ENCODE measurements at places on chromosomes 5 and 9.

- no peak for DNase-seq
Measured at GRCh38 chr5:62460578-62460983, 48.0 kb downstream of the IPO11 start.

GRCh38 chr5:56356121-56356835, 123.1 kb upstream of the ANKRD55 start:
- DNase-seq, result no peak

- DNase-seq, result no peak
Measured at GRCh38 chr5:91229031-91229727, 153.9 kb downstream of the ARRDC3 start.

DNA sequence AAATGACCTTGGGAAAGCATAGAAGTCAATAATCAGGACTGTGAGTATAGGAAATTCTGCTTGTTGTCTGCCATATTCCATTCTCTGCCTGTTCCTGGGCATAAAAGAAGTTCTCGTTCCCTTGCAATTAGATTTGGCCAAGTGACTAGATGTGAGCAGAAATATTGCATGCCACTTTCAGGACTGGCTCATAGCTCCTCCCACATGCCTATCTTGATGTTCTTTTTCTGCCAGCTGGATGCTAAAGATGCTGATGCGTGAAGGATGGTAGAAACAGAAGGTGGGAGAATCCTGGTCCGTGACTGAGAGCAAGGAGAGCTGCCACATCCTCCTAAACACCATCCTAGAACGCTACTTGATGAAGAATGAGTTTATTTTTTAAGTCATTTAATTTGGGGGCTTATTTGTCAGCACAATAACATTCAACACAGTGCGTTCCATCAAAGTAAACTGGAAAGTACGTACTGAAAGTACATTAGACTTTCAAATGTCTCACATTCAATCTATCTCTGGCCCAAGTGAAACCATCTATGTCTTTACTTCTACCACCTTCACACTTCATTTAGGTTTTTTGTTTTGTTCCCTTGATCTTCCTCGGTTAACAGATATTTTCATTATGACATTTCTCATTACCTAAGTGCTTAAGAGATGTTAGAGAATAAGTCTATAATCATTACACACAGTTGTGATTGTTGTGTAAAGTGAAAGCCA, 648.5 kb downstream of the RAB3C start:
- no peak for DNase-seq

GRCh38 chr9:38178237-38178636, 109.2 kb upstream of the SHB start:
- no peak for DNase-seq

- DNase-seq, result no peak
Measured at GRCh38 chr5:139283252-139284166, 10.0 kb upstream of the MATR3 start.

DNA sequence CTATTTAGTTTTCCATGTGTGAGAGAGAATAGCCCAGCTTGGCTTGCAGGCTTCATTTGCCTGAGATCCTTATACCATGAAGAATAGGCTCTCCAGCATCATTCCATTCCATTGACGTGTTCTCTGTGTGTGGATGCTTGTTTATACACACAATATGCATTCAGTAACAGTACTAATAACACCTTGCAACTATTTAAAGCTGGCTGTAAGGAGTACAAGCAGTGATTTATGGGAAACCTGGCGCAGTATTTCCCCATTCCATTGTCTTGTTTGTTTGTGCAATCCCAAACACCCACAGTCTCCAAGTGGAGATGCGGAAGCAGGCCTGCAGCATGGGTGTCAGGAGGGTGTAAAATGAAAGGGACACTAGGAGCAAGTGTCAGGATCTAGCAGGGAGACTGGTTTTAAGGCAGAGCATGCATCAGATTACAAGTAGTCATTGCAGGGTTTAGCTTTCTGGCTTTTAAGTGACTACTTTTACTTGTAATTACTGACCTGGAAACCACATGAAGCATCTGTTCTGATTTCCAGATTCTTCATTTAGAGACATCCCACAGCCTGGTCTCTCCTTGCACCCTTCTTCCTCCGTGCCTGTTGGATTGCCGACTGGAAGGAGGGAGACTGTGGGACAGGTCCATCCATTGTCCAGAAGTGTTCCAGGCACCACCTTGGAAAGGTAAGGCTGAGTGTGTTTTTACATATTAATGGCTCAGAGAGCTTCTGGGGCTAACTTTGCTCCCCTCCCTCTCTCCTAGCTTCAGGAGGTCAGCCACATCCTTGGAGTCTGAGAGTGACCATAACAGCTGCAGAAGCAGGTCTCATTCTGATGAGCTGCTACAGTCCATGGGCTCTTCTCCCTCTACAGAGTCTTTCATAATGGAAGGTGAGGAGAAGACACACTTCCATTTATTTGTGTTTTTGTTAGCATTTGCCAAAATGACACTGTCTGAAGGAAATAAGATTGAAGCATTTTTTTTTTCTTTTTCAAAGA, 241.6 kb downstream of the ARHGEF28 start:
- no peak for DNase-seq

GRCh38 chr5:15008476-15008875, 136.9 kb upstream of the ANKH start:
- peak; percentile 99 for DNase-seq

DNA sequence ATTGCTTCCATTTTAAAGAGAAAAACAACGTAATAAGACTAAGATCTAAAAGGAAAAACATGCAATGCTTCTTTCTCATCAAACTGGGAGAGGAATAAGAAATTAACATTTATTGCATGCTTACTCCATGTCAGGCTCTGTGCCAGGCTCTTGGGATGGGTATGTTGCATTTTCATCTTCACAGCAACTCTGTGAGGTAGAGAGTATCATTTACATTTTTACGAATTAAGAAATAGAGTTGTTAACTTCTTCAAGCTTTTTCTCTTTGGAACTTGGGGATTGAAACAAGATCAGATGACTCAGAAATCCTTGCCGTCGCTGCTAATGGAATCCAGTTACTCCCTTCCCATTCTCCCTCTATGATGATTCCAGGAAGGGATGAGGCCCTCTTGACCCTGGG, 39.5 kb downstream of the PDE8B start:
- DNase-seq, result no peak

GRCh38 chr9:5629312-5630080, 589 bp downstream of the RIC1 start:
- peak; percentile 21 for DNase-seq

GRCh38 chr9:124932333-124932732, 8.6 kb downstream of the GOLGA1 start:
- DNase-seq, result no peak

DNA sequence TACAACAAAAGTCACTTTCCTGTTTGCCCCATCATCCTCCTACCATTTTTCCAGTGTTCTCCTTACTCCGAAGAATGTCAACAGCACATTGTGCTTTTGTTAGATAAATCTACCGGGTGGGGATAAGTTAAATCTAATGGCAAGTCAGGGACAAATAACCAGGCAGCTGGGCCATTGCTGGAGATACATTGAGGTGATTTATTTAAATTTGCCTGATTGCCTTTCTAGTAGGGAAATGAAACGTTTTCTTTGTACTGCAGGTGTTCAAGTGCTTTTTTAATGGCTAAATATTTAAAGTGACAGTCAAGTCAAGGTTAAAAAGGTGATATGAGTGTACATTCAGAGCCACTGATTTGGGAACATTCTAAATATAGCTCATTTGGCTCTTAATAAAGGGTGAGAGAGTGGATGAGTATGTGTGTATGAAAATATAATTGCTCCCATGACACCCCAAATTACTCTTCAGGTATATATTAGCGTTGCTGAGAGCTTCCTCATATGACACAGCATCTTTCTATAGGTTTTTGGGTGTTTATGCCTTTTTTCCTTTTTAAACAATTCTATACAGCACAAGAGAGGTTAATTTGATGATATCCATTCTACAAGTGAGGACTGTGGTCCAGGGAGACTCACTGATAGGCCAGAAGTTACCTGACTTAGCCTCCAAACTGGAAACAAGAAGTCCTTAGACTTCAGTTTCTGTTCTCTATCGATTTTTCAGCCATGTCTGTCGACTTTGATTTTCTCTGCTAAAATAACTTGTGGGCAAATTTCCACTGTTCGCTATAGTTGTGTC, 51.9 kb downstream of the DMRT2 start:
- DNase-seq, result no peak

DNA sequence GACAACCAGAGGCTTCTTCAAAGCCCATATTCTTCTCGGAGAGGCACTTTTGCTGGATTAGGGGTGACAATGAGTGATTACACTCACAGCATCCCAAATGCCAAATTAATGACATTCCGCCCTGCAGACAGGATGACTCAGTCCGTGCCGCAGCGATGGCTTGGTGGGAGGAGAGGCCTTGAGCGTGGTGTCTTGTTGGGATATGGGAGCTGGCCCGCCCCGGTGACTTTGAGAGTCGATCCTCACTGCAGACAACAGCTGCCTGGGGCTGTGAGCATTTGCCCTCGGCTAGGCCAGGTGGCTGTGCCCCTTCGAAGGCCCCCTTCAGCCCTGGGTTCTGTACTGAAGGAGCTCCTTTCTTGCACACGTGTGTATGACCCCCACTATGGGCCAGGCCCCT, 29.8 kb downstream of the OLFM1 start:
- no peak for DNase-seq

- DNase-seq, result peak; percentile 66
Measured at GRCh38 chr5:150129813-150130492, 25.7 kb downstream of the PDGFRB start.

GRCh38 chr5:100827481-100827889, 75.6 kb downstream of the ST8SIA4 start:
- DNase-seq, result peak; percentile 18

GRCh38 chr9:88773627-88774244, 217.5 kb upstream of the S1PR3 start:
- DNase-seq, result peak; percentile 40

DNA sequence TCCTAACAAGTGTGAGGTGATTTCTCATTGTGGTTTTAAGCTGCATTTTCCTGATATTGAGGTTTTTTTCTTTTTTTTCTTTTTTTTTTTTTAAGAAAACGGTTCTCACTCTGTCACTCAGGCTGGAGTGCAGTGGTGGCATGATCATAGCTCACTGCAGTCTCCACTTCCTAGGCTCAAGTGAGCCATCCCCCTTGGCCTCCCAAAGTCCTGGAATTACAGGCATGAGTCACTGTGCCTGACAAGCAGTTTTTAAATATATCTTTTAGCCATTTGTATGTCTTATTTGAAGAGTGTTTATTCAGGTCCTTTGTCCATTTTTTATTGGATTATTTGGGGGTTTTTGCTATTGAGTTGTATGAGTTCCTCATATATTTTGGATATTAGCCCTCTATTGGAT, 53.8 kb downstream of the GCNT1 start:
- DNase-seq, result peak; percentile 52

DNA sequence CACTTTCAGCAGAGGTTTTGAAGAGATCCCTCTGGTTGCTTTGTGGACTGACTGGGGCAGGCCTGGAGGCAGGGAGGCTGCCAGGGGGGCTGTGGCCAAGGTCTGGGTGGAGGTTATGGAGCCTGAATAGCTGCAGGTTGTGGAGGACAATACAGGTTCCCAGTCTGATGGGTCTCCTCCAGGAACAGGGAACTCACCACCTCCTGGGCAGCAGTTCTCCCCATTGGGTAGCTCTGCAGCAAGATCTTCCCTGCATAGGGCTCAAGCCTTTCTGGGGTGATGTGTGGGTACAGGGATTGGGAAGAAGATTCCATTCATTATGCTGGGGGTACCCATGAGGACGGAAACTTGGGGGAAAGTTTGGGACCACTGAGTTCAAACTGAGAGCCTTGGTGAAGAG, 6.8 kb downstream of the AQP3 start:
- no peak for DNase-seq

GRCh38 chr9:105257809-105258208, 13.4 kb downstream of the SLC44A1 start:
- no peak for DNase-seq

GRCh38 chr9:2764353-2764752, 47.0 kb downstream of the KCNV2 start:
- DNase-seq, result no peak

GRCh38 chr9:137150617-137151457, 11.9 kb downstream of the GRIN1 start:
- DNase-seq, result peak; percentile 79

GRCh38 chr5:95922798-95923197, 38.9 kb downstream of the ELL2 start:
- DNase-seq, result no peak

DNA sequence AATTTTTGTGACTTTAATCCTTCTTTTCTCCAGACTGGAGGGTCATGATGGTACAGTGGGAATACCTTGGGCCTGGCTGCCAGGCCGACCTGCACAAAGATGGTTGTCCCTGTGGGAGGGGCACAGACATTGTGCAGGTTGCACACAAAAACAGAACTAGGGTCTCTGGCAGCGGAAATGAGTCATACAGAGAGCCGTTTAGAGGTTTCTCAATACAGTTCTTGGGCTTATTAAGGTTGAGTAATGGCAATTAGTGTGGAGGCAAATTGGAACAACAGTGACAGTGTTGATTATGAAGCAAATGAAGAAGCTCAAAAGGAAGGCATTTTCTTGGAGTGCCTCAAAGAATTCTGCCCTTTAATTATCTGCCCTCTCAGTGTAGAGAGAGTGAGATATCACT, 173.6 kb downstream of the TENT4A start:
- no peak for DNase-seq

- DNase-seq, result no peak
Measured at GRCh38 chr5:8700671-8701070, 831.7 kb downstream of the MTRR start.

DNA sequence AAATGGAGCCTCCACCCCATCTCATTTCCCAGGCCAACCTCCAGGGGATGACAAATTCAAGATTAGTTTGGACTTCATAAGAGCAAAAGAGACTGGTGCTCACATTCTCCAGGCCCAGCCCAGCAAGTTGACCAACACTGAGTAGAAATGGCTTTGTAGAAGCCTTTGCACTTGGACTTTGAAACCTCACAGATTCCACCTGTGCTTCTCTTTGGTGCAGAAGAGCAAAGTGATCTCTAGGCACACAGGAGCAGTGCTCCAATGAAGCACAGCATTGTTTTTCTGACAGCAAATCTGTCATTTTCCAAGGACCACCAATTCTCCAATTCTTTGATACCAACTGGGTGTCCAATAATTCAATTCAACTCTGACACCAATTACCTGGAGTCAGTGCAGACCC, 17.1 kb upstream of the RNF145 start:
- DNase-seq, result no peak
